NCI-H1092 treated with DMSO at 0.1 percent for 48 hours (cell line): ENCODE measurements at places on chromosomes 7 and 10.

GRCh38 chr10:63987212-63987611 lies 466.0 kb downstream of the REEP3 start:
- DNase-seq, result no peak

DNA sequence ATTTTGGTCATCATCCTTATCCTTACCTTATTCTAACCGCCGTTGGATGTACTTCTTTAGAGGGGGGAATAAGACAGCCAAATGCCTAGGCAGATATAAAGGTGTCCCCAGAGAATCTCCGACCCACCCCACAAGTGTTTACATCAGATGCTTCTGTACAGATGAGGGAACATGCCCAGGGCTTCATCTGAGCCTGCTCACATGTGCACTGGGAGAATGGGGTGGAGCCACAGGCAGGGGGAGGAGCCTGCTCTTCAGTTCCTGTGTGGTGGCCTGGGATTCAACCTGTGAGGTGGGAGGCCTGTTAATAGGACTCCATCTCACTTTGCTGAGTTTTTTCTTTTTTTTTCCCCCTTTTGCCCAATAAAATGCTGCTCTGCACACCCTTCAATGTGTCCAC lies 27.6 kb upstream of the OPTN start:
- DNase-seq, result no peak

GRCh38 chr10:128624656-128625530 lies 498.7 kb upstream of the MKI67 start:
- DNase-seq, result no peak

DNA sequence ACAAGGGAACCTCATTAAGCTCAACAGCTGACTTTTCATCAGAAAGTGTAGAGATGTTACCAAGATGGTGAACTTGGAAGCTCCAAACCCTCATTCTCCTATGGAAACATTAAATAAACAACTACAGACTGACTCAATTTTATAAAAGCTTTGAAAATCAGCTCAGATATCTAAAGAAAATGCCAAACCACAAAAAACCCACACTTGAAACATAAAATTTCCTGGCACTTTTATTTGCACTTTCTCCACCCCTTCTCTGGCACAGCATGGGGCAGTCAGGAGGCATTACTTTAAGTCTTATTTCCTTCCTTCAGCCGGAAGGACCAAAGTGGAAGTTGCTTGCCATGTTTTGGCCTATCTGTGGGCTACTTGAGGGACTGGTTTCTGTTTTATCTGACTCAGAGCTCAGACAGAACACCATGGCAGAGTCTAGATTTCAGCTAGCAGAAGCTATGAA lies 114.7 kb downstream of the ODAD2 start:
- DNase-seq, result no peak

- peak; percentile 44 for DNase-seq
Measured at GRCh38 chr10:103789771-103790201, 65.6 kb downstream of the SH3PXD2A start.

- DNase-seq, result no peak
Measured at GRCh38 chr7:1142051-1142635, 17.9 kb downstream of the ZFAND2A start.

- DNase-seq, result no peak
Measured at GRCh38 chr10:112374724-112375541, 1.0 kb downstream of the ACSL5 start.

DNA sequence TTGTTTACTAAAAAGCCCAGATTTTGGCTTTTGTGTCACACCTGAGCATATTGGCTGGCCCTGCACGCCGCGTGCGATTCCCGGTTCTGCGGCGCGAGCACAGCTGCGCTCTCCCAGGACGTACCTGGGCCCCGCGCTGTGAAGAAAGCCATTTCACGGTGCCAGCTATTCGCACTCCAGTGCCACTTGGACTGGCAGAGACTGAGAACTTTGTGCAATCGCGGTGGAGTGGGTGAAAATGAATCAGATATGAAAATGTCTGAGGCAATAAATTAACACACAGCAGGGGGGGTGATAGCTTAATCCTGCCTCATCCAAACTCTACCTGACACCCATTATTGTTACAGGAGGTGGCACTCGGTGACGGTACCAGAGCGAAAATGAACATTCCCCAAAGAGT lies 330.1 kb upstream of the MGMT start:
- DNase-seq, result no peak

DNA sequence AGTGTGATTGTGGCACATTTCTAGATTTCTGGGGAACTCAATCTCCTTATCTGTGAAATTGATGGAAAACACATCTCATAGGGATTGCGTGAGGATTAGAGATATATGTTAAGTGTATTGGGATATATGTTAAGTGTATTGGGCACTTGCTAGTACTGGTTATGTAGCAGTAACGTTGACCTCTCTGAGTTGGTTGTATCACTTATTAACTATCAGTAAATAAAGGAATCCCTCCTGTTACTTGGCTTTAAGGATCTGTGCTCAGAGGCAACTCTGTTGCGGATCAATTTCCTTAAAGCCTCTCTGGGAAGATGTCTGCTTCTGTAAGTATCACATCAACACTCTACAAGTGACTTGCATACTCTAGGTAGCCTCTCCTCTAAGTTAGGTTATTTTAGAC lies 25.2 kb downstream of the GNAI1 start:
- no peak for DNase-seq

DNA sequence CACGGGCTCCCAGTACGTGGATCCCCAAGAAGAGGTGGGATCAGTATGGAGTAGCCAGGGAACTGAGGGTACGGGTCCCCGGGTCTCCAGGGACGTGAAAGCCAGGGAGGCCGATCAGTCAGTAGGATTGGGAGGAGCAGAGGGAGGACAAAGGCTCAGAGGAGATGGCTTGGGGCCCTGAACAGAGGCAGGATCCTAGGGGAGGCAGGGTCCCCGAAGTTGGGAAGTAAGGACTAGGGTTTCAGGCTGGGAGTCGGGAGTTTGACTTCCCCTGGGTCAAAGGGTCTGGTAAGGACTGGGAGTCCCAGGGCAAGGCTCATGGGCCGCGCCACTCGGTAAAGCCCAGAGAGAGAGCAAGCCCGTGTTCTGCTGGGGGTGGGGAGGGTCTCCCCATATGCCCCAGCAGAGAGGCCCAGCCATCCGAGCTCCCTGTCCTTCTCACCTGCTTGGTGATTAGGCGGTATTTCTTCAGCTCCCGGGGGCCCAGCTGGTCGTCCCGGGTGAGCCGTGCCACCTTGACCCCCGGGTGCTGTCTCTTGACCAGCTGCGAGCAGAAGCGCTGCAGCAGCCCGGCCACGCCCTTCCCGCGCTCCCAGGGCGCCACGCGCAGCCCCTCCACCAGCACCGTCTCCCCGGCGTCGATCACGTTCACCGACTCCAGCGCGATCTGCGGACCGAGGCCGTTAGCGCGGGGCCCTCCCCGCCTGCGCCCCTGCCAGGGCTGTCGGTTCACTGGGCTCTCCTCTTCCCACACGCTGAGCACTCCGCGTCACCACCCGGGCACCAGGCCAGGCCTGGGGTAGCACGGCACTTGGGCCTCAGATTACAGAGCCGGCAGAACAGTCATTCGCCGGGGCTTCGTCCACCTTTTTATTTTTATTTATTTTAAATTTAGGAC lies 7.0 kb downstream of the NAT16 start:
- DNase-seq, result peak; percentile 92

DNA sequence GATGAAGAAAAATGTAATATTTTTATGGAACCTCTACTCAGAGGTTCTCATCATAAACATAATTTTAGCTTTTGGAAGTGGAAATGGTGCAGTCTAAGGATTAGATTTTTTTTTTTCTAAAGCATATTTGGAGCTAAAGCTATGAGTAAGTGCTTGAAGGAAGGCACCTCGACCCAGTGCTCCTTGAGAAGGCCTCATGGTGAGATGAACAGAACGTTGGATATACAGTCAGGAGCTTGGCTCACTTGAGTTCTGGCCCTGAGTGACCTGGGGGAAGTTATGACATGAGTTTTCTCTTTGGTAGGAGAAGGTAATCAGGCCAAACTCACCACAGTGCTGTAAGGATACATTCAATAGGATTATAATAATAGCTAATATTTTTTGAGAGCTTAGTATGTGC lies 163.3 kb downstream of the JCAD start:
- no peak for DNase-seq

GRCh38 chr10:132678436-132679216 lies 107.3 kb downstream of the NKX6-2 start:
- DNase-seq, result no peak

DNA sequence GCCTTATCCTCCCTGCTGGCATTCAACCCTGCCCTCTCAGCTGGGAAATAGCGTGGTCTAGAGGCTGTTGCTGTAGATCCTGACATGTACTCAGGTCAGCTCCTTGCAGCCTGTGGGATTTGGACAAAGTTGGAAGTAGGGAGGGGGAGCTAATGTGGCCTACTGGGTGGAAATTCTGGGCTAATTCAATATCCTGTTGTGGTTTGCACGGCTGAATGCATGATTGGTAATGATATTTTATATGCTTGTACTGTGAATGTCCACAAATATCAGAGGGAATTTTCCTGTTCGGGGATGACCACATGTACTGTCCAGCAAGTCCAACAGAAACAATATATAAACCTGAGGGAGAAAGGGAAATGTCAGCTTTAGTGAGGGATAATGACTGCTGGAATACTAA lies 22.1 kb upstream of the NPVF start:
- DNase-seq, result no peak

DNA sequence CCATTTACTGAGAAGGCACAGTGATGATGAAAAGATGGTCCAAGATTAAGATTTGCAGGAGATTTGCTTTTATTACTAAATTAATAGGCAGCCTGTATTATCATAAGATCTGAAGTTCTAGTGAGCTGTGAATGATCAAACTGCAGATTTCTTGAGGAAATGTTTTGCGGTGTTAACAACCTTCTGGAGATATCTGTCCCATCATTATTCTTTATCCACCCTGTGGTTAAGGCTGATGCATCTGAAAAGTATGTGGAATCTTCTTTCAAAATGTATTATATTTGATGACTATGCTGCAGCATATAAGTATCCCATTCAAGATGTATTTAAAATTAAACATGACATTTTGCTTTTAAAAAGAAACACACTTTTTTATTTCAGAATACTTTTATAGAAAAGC lies 150.3 kb downstream of the POLR1F start:
- DNase-seq, result no peak

DNA sequence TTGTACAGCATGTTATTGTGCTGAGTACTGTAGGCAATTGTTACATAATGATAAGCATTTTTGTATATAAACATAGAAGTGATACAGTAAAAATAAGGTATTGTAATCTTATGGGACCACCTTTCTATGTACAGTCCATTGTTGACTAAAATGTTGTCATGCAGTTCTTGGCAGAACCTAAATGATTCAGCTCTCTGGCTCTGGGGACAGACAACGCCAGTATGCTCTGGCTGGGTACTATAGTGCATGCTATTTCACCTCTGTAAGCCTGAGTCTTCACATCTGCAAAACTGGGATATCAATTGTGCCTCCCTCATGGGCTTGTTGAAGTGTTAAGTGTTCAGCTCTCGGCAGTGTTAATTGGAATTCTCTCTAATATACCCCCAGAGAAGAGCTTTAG lies 674.3 kb downstream of the INHBA start:
- no peak for DNase-seq

- DNase-seq, result peak; percentile 72
Measured at GRCh38 chr7:44796034-44796503, 412 bp upstream of the PPIA start.

- DNase-seq, result no peak
Measured at GRCh38 chr7:142642316-142642715, 107.0 kb upstream of the PRSS1 start.

- DNase-seq, result no peak
Measured at GRCh38 chr10:76950354-76950753, 687.3 kb downstream of the KCNMA1 start.

GRCh38 chr7:101781439-101781838 lies 36.0 kb upstream of the CUX1 start:
- DNase-seq, result no peak

DNA sequence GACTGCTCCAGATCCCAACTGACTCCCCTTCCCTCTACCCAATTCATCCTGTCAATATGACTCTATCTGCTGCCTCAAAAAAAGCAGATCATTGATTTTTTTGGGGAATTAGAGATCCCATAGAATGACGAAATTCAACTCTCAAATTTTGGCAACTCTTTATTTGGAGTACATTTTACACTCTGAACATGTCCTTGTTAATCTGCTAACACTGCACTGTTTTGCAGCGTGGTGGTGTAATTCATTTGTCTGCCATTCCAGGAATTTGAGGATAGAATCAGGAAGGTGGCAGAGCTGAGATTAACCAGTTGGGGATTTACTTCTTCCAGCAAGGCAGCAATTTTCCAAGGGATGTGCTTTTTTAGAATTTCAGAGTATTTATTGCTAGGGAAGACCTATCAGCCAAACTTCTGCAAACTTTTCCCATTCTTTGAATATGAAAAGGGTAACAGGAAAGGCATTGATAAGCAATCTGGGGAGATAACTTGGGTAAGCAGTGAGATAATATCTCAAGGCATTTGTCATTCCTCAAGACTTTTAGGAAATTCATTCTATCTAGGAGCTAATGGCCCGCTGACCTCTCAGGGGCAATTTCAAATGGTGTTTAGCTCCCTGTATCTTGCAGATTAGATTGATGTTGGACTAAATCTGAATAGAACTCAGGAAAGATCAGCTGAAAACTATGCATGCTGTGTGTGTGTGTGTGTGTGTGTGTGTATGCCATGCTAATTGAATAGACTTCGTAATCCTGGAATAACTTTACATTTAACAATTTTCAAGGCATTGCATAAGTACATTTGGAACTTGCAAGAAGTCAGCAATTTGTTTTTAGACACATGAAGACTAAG lies 9.7 kb downstream of the BAMBI start:
- no peak for DNase-seq

DNA sequence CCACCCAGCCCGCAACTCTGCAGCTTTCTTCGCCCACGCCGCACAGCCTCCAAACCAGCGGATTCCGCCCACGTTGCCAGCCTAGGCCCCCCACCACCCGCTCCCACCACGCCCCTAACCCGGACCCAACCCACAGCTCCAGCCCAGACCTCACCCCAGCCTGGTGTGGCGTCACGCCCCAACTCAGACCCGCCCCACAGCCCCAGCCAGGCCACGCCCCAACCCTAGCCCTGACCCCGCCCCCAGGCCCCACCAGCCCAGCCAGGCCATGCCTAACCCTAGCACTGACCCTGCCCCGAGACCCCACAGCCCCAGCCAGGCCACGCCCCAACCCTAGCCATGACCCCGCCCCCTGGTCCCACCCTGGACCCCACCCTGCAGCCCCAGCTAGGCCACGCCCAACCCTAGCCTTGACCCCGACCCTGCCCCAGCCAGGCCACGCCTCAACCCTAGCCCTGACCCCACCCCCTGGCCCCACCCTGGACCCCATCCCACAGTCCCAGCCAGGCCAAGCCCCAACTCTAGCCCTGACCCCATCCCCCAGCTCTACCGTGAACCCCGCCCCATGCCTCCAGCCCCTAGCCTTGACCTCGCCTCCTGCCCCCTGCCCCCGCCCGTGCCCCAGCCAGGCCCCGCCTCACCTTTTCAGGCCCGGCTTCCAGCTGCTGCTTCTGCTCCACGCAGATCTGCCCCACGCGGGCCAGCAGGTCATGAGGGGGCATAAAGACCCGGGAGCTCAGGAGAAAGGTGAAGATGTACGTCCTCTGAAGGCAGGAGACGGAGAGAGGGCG lies 64.0 kb downstream of the RASGEF1A start:
- no peak for DNase-seq

DNA sequence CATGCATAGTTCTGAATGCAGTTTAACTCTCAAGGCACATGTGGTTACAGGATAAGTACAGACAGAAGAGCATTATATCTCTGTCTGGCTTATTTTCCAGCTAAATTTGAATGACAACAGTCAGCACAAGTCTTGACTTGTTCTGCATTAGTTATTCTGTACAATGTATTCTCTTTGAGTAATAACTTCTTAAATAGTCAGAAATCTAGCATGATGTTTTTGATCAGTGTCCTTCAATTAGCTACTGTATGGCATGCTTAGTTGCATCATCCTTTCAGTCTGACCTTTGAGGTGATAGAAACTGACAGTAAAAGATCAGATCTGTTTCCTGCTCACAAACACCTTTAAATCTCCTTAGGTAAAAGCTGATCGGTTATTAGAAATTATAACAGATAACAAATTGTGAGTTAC lies 118.1 kb downstream of the ARL4A start:
- DNase-seq, result no peak
